ENCODE measurements at places on chromosomes 2 and 18.

GRCh38 chr2:132489150-132489549 lies 72.5 kb downstream of the GPR39 start:
- DNase-seq = no peak

DNA sequence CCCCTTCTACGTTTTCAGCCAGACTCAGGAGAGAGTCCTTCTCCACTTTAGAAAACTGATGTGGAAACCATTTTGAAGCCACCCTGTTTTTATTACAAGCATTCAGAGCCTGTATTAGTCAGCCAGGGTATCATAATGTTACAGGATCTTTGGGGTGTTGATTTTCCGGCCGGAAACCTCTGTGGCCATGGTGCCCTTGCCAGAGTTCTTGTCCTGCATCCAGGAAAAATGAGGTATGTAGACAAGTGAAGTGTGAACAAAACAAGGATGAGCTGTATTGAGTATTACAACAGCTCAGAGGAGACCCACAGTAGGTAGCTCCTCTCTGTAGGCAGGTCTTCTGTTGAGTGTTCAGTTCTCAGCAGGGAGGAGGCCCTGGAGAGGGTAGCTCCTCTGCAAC lies 241.0 kb upstream of the COPS8 start:
- no peak for DNase-seq

DNA sequence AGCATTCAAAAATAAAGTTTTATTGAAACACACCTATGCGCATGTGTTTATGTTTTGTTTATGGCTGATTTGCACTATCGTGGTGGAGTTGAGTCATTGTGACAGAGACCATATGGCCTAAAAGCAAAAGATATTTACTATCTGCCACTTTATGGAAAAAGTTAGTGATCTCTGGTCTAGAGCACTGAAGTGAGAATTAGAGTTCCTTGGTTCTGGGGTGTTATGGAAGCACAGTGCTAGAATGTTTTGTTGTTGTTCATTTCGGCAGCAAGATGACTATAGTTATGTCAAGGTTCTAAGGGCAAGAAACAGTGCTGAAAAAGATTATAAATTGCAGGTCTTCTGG lies 416.5 kb downstream of the SLC4A3 start:
- DNase-seq = no peak

- DNase-seq = no peak
Observed at GRCh38 chr2:73292316-73292905, 937 bp downstream of the EGR4 start.

- DNase-seq = no peak
Observed at GRCh38 chr2:34664266-34664665, 1065.2 kb upstream of the FAM98A start.

DNA sequence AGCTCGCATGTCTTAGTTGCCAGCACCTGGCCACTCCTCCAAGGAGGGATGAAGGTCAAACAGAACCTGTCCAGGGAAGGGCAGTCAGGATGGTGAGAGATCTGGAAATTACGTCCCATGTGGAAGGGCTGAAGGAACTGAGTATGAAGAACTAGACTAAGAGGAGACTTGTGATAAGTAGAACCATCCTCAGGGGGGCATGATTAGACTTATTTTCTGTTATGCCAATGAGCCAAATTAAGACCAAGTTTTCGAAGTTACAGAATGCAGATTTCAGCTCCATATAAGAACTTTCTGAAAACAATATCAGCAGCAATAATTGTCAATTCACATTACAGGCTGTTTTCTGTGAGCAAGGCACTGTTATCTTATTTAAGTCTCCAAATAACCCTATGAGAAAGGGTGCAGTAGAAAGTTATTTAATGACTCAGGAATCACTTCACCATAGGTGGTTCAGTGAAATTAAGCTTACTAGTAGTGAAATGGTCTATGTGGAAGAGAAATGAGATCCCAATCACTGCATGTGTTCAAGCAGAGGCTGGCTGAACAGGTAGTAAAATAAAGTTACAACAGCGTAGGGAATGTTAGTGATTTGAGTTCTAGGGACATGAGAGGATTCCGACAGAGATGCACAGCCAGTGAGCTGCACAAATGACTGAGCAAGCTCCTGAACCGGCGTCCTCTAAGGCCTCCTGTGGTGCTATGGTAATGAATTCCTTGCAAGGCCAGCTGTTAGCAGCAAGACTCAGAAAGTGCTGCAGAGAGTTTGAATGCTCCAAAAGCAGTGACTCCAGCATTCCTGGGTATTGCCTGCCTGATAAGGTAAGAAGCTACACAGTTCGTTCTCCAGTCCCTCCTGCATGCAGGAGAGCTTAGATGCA lies 4.5 kb upstream of the DYM start:
- DNase-seq = no peak

GRCh38 chr2:76197842-76198448 lies 487.2 kb upstream of the GCFC2 start:
- DNase-seq = peak; percentile 51

DNA sequence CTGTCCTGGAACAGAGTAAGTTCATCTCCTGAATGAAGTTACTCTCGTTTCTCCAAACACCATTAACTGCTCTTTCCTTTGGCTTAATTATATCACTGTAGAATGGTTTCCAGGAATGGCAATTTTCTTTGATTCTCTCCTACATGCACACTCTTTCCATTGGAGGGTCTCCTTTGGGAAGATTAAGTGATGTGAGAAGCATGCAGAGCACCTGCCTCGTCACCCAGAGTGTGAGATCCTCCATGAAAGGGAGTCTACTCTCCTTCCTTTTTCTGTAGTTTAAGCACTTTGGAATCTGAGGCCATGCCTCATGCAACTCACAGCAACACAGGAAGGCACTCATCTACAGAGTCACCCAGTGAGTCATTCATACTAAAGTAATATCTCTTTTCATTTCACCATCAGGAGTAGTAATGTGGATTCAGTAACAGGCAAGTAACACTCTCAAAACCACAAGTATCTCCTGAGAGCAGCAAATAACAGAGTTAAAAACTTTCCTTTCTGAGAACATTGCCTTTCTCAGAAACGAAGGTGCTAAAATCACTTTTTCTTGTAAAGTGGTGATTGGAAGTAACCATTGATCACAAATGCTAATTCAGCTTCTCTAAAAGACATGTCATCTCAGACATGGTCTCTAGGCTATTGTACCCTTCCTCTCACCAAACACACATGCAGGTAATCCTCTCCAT lies 52.8 kb upstream of the IL1RL1 start:
- no peak for DNase-seq

GRCh38 chr2:237434866-237435311 lies 20.9 kb upstream of the COL6A3 start:
- peak; percentile 29 for DNase-seq

DNA sequence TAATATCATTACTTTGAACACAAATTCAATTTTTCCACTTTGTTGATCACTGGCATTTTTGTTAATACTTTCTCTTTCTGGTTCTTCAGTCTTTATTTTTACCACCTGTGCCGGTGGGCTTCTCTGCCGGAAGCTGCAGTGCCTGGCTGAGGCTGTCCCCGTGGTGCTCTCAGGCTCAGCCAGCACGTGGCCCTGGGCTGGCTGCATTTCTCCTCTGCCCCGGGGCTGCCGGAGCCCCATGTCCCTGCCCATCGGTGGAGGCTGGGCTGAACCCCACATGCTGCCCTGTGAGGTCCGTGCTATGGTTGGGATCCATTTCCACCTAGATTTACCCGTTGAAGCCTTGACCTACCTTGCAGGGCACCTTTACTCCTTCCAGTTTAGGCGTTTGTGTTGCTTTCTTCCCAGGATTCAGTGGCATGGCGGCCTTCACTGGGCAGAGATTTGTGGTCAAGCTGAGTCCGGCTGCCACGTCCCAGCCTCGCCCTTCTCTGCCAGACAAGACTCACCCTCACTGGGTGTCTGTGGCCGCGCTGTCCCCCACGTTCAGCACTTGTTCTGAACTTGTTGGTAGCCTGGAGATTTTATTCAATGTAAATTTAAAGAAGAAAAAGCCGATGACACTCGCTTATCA lies 12.8 kb upstream of the TMEM18 start:
- DNase-seq = no peak

GRCh38 chr2:199663157-199663556 lies 187.8 kb downstream of the FTCDNL1 start:
- DNase-seq = no peak

GRCh38 chr2:173452416-173452815 lies 97.7 kb downstream of the CDCA7 start:
- no peak for DNase-seq

- no peak for DNase-seq
Observed at GRCh38 chr18:50472941-50473340, 86.9 kb upstream of the MAPK4 start.

GRCh38 chr18:2237706-2238105 lies 333.6 kb downstream of the METTL4 start:
- DNase-seq = no peak

Measured in GM12864 (cell line).